Stimulated activated CD4-positive, alpha-beta T cell treated with anti-CD3 and anti-CD28 coated beads, Interleukin-4, amount 100 ng/mL, for 24 hours (primary cell): ENCODE measurements at places on chromosomes 2 and 18.

DNA sequence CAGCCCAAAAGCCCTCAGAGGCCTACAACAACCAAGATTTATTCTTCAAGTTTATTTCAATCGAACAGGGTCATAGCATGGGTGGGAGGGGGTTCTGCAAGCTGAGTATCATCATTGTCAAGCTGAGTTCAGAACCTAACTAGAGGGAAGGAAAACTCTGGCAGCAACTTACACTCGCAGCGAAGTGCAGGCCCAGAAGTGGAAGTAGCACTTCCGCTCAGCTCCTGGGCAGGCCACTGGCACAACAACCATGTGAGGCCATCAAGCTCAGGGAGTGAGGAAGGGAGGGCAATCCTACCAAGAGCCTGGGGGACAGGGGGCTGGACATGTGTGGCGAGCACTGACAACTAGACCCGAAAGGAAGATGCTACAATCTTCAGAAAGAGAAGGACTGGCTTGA lies 4.8 kb downstream of the UXS1 start:
- no peak for DNase-seq

DNA sequence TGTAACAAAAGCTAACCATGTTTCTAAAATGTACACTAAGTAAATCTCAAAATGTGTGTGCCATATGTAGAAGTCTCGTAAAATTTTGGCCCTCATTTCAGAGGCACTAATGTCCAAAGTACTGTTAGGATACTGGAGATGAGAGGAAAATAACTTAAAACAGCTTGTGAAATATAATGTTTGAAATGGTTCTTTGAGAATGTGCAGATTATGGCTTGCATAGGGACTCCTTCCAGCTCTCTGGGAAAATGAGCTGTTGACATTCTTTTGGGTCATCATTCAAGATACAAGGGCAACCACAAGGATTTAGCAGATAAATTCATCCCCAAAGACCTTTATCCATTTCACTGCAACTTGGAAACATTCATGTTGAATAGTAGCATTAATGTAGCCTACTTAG lies 38.1 kb upstream of the OTX1 start:
- no peak for DNase-seq

- no peak for DNase-seq
Measured at GRCh38 chr2:242060212-242060835, 190.8 kb downstream of the RTP5 start.

DNA sequence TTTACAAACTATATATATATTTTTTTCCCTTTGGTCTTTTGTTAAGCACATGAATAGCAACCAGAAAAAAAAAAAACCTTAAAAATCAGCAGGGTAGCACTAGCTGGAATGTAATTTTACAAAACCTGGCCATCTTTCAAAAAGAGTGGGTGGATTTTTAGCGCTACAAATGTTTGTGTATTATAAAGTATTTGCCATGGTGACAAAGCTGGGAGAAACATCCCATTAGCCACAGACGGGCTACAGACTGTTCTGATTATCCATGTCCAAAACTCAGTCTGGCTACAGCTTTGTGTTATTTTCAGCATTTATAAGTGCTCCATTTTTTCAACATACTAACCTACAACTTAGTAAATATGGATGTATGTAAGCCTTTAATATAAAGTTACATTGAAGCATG lies 249.5 kb upstream of the TANK start:
- DNase-seq = no peak

DNA sequence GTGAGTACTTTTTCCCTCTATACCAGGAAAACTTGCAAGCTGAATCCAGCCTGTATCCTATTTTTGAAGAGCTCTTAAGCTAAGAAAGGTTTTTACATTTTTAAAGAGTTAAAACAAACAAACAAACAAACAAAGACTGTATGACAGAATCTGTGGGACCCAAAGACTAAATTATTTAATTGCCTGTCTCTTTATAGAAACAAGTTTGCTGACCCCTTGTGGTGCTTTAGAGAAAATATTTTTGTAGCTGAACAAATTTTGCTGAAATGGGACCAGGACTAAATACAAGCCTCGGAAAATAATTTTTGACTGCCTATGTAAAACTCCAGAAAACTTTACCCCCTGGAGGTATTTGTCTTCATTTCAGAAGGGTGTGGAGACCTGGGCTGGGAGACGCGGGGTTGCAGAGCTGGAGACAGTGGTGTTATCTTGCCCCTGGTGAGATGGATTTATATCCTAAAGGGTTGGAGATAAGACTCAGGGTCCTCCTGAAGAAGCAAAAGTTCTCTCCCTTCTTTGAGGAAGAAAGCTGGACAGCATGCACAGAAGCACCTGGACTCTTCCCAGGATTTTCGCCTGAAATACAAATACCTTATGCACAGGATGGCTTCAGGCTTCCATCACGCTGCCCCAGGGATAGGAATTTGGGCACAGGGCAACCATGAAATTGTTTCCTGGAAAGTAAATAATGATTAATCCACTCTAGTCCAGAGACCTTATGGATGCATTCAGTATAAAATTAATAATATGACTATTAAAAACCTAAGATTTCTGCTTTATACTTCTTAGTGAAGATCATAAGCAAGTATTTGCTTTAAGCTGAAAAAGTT lies 54.3 kb downstream of the TMX3 start:
- no peak for DNase-seq

DNA sequence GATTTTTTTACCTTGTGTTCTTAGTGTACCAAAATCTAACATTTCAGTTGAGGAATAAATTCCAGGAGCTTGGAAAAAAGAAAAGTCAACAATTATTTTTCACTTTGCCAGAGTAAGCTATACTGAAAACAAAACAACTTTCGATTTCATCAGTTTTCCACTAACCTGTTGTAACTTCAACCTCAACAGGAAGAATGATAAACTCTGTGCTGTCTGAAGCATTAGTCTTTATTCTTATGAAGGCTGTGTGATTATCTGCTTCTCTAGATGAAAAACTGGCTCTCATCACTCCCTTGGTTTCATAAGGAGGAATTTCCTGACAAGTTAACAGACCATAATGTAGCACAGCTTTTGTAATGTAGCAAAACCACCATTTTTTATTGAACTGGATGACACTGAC lies 121.2 kb downstream of the ZAP70 start:
- no peak for DNase-seq

DNA sequence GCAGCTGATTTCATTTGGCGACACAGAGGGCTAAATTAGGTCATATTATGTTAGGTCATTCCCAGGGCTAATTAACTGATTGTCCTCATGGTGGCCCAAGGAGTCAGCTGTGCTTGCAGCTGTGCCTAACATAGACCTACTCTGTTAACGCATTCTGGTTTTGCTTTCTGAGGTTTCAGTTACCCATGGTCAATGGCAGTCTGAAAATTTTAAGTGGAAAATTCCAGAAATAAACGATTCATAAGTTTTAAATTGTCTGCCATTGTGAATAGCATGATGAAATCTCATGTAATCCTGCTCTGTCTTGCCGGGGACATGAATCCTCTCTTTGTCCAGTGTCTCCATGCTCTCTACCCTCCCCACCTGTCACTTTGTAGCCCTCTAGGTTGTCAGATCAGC lies 168.7 kb downstream of the KCNS3 start:
- DNase-seq = no peak

GRCh38 chr2:50751311-50752031 lies 280.5 kb downstream of the NRXN1 start:
- no peak for DNase-seq

DNA sequence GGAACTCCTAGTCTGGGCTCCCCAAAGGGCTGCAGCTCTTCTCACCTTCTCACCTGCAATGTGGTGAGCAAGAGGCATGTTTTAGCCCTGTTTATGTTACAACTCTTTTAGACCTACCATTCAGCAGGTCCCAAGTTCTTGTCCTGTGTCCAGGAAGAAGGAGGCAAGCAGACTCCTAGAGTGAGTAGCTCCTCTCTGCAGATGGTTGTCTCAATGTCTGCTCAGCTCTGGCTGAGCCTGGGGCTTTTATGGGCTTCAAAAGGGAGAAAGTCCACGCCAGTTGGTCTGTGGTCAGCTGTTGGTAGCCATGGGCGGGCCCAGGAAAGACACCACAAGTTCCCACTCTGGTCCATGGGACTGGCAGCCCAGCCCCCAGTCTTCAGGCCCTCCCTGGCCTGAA lies 148.1 kb upstream of the HS6ST1 start:
- DNase-seq = no peak

DNA sequence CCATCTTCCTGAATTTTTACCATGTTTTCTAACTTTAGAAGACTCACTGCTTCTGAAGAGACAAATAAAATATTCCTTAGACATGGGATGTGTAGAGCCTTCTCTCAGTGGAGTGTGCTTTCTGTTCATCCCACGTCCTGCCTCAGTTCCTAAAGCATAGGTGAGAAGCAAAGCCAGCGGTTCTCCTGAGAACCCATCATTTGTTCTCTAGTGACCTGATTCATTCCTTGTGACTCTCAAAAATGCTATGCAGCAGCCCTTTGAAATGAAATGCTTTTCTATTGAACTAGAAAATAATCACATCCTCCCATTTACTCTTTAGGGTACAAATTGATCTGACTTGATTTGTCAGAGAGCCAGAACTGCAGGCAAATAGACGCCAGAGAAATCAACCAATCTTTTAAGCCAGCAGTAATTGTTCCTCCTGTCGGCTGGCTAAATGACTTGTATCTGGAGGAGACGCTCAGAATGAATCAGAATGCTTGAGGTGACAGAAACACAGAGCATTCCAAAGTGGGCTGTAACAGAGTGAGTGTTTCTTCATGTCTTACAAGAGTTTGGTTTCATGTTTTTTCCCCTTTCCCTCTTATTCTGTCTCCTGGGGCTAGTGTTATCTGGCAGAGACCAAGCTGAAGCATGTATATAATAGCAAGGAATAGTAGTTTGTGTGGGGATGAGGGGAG lies 81.3 kb upstream of the TMEM178A start:
- no peak for DNase-seq

DNA sequence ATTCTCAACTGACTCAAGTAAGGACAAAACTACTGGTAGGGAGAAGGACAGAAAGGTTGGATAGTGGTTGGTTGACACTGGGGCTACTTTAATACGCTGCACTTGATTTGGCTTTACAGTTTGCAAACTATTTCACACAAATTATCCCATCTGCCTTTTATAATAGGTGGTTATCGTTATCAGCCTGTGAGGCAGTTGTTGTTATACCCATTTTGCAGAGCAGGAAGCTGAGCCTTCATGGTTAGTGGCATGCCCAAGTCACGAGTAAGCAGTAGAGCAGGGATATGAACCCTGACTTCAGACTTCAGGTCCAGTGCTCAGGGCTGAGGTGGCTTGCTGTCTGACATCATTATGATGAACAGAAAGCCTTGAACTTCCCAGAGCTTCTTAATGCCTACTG lies 5.3 kb downstream of the CTIF start:
- DNase-seq = no peak

DNA sequence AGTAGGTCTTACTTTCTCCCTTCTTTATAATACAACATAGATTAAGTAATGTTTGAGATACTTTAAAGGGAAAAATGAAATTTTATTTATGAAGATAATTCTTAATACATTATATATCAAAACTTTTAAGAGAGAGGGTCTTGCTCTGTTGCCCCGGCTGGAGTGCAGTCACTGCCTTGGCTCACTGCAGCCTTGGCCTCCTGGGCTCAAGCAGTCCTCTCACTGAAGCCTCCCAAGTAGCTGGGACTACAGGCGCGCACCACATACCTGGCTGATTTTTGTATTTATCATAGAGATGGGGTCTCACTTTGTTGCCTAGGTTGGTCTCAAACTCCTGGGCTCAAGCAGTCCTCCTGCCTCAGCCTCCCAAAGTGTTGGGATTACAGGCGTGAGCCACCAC lies 94.8 kb downstream of the COX7A2L start:
- no peak for DNase-seq

DNA sequence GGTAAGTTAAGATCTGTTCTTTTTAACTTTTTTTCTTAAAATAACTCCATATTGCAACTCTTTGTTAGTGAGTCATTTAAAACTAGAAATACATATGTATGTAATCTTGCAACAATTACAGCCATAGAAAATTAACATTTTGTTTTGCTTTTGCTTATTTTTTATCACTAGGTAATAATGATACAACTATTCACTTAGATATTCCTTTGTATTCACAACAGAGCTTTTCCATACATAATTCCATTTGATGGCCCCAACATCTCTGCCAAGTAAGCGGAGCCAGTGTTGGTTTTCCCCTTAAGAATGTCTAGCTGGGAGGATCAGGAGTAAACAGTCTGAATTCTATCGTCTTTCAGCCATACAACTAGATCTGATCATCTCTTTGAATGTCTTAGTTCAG lies 16.1 kb downstream of the SPP2 start:
- DNase-seq = no peak

GRCh38 chr2:85248773-85249509 lies 78.8 kb downstream of the TGOLN2 start:
- no peak for DNase-seq

GRCh38 chr18:78429127-78430108 lies 550.2 kb upstream of the SALL3 start:
- no peak for DNase-seq

DNA sequence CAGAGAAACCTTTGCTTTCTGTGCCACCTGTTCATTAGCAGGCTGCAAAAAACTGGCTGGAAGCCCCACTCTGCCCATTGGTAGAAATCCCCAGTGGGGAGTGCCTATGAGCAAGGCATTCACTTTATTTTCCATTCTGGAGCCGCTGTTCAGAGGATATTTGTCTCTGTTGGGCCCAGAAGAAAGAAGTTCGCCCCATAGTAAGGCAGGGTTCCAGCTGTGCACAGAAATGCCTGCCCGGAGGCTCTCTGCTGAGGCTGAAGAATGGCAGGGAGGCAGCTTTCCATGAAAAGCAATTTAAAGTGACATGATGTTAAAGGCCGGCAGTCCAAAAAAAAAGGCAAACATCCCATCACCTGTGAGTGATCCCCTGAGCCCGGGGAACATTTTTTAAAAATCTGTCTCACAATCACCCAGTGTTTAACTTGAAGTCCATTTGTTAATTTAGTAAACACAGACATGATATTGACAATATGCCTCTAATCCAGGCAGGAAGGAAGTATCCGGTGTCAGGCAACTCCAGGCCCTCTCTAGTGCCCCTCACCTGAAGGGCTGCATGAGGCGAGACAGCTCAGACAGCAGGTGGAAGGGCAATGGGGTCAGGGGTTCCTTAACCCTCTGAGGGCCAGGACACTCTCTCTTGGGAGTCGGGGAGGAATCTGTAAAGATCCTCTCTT lies 265.1 kb upstream of the SIX2 start:
- no peak for DNase-seq

DNA sequence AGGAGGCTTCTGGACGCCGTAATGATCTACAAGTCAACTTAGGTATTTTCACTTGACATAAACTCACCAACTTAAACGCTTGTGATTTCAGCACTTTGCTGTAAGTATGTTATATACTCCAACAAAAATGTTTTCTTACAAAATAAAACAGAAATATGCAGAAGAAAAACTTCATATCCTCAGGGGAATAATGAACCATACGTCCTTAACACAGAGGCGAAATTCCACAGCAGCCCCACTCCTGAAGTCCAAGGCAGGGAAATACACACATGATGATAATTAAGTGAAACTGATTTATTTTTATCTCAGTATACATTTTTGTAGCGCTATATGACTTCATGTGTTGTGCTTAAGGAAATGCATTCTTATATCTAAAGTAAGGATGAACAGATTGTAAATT lies 335.4 kb upstream of the VWC2L start:
- no peak for DNase-seq
